HEK293T (cell line): ENCODE measurements at places on chromosomes 6 and 20.
A peak's percentile ranks its signal among the peaks of the same experiment; 100 is the strongest.

GRCh38 chr20:25346349-25346748, 44.3 kb downstream of the ABHD12 start:
- DNase-seq, result no peak

GRCh38 chr6:14381829-14382677, 264.5 kb downstream of the CD83 start:
- DNase-seq, result no peak

GRCh38 chr6:70839286-70840266, 117.3 kb downstream of the B3GAT2 start:
- no peak for DNase-seq

- no peak for DNase-seq
Observed at GRCh38 chr6:107794771-107795170, 29.3 kb downstream of the SCML4 start.

DNA sequence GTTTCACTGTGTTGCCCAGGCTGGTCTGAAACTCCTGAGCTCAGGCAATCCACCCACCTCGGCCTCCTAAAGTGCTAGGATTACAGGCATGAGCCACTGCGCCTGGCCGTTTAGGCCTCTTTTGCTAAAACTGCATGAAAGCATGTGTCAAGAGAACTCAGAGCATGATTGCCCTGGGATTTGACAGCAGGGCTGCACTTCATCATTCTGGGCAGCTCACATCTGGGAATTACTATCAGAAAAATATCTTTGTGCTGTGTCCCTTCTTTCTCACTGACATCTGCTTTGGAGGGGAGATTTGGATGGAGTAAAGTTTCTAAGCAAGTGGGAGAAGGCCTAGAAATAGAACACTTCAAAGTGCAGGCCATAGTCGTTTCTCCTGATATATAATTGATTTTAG, 59.6 kb upstream of the EIF2S2 start:
- DNase-seq, result no peak

GRCh38 chr6:15293674-15294073, 47.8 kb downstream of the JARID2 start:
- DNase-seq, result no peak

DNA sequence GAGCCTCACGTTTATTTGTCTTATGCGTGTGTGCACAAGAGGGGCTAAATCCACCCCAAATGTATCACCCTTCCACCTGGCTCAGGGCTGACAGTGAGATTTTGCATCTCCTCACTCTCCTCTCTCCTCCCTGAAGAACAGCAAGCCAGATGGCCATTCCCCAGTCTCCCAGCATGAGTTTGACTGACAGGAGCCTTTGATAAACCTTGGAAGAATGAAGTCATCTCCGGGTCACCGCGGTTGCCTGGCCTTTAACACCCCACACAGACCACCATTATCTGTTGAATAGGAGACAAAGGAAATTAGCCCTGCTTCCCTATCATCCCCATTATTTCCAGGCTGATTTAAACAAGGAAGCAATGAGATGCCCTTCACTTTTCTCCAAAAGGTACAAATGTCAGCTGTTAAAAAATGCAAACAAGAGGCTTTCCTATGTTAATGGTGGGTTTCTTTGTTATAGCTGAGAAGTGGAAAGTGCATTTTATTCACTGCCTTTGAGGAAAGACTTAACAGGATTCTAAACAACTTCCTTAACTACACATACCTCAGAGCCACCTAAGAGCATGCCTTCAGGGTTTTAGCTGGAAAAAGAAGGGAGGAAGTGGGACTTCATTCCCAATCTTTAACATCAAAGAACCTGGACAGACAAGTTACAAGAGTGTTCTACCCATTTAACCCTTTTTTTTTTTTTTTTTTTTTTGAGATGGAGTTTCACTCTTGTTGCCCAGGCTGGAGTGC, 524.8 kb upstream of the ID4 start:
- DNase-seq, result no peak

DNA sequence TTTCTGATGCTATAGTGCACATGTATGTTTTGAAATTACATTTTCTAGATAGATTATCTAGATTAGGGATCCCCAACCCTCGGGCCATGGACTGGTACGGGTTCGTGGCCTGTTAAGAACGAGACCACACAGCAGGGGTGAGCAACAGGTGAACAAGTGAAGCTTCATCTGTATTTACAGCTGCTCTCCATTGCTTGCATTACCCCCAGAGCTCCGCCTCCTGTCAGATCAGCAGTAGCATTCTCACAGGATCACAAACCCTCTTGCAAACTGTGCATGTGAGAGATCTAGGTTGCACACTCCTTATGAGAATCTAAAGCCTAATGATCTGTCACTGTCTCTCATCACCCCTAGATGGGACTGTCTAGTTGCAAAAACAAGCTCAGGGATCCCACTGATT, 10.4 kb downstream of the CEP57L1 start:
- no peak for DNase-seq

- DNase-seq, result no peak
Observed at GRCh38 chr6:139711804-139712585, 337.5 kb upstream of the CITED2 start.

DNA sequence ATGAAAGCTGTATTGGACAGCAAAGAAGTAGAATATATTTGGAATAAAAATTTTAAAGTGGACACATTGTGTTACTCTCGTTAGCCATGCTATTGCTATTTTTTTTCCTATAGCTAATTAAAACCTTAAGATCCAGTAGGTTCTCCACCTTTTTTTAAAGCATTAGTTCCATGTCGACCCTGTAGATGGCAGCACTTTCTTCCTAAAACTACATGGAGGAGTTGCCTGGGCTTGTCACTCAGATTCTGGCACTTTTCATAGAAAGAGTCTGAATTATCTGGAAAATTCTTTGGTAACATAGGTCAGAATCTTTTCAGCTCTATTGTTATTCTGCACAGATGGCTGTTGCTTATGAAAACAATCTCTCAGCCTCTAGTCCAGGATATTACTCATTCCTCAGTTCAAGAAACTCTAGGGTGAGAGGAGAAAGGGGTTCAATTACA, 42.0 kb upstream of the ESR1 start:
- peak; percentile 67 for DNase-seq

DNA sequence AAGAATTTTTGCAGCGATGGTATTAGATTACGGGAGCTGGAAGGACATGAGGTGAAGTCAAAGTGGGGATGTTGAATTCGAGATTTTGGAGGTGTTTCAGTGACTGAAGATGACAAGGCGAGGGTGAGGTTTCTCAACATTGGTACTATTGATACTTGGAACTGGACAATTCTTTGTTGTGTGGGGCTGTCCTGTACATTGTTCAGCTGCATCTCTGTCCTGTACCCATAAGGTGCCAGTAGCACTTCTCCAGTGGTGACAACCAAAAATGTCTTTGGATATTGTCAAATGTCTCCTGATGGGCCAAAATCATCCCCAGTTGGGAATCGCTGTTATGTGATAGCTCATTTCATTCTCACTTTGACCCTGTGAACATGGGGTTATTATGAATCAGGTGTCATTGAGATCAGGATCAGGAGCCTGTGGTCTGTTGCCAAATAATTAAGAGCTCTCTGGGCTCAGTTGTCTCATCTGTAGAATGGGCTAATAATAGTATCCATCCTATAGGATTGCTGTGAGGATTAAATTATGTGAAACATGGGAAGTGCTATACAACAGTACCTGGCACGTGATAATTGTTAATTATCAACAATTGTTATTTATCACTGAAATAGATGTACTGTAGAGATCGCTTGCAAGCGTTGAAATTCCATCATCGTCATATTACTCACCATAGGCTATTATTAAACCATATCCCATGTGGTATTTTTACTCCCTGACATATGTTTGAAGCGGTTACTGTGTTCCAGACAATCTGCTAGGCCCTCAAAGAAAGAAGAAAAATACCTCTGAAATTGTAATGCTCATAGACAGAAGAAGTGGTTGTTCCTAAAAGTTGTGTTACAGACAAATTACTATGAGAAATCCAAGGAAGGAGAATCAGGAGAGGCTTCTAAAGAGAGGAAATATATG, 48.5 kb upstream of the TTPAL start:
- DNase-seq, result no peak

- DNase-seq, result no peak
Observed at GRCh38 chr6:97876711-97877110, 593.7 kb upstream of the MMS22L start.

GRCh38 chr20:14062786-14063185, 67.5 kb downstream of the MACROD2 start:
- no peak for DNase-seq

DNA sequence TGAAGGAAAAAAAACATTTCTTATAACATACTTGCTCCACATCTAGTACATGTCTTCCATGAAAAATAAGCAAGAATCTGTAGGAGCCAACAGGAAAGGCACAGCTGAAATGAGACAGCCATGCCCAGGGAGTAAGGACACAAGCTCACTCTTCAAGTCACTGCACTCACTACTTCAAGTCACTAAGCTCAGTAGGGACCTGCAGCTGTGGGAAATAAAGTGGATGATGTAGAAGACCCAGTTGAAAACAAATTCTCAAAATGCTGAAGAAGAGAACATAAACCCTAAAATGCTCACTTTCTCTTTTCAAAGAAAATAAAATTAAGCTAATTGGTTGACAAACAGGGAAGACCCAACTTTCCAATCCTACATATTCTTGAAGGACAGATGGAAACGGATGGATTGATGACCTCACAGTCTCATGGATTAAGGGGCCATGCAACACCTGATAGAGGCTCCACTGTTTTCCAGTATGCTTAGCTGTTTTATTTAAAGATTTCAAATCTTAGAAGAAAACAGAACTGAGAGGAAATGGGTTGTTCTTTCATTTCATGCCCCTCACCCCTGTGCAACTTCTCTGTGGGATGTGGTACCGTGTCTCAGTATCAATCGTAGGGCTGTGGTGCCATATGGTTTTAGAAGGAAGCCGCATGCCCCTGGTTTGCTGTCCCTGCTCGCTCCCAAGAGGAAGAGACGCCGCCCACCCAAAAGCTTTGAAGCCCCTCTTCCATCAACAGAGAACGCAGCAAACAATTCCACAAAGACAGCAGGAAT, 133.3 kb downstream of the WDR27 start:
- DNase-seq, result no peak

- DNase-seq, result no peak
Observed at GRCh38 chr6:6332811-6333244, 12.4 kb upstream of the F13A1 start.

DNA sequence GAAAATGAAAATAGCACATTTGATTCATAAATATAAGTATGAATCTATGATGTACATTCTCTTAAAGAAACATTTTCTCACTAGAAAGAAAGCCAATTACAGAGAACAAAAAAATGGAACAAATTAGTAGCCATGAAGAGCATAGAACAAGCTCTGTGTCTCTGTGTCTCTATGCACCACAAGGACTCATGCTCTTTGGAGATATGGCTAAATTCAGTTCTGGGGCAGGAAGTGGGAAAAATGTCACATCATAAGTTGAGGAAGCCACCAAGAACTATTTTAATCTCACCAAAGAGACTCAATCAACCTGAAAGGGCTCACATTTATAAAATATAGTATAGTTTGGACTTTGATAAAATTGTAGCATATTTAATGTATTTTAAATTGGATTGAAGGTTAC, 1259.8 kb upstream of the GJE1 start:
- DNase-seq, result no peak

DNA sequence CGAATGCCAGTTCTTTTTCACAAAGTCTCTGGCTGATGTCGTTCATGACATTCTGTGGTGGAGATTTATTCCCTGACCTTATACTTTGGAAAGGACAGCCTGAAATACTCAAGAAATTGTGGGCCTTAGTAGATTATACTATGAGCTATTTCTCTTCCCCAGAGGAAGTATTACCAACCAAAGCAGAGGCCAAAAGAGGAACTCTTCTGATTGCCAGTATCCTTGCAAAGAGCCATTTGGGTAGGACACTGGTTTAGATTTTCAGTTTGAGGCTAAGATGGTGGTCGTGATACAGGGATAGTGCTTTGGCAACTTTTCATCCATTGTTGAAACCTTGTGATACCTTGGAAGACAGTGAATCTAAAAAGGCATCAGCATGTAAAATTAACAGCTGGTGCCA, 327.3 kb downstream of the HACE1 start:
- DNase-seq, result no peak

- peak; percentile 36 for DNase-seq
Observed at GRCh38 chr20:32585011-32585585, at the start of gene NOL4L. TSS of gene NOL4L (minus strand) at chr20:32585333. CDS start at chr20:32584890, 443 bp downstream.

DNA sequence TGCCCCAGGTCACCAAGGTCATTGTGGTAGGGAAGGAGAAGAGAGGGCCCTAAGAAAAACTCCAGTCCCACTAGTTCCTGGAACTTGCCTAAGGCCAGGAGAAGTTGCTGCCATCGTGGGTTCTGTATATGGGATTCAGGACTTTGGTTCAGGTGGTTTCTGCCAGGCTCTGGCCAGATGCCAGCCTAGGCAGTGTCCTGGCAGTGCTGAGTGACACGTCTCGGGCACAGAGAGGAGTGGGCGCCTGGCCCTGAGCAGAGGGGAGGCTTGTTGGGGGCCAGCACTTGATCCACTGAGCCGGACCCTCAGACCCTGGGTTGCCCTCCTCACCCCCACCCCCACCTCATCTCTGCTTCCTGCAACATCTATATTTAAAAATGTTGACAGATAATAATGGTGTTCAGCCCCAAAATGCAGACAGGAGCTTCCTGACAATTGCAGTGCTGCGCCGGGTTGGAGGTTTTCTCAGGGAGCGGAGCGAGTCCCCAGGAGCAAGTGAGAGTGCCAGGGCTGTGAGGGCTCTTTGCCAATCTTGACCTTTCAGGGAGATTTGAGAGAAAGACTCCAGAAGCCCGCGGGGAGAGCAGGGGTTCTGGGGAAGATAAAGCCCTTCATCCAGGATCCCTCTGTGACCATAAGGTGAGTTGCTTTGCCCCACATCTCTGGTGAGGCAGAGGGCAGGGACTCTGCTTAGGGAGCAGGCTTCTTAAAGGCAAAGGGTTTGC, 71.9 kb downstream of the PHACTR3 start:
- no peak for DNase-seq

DNA sequence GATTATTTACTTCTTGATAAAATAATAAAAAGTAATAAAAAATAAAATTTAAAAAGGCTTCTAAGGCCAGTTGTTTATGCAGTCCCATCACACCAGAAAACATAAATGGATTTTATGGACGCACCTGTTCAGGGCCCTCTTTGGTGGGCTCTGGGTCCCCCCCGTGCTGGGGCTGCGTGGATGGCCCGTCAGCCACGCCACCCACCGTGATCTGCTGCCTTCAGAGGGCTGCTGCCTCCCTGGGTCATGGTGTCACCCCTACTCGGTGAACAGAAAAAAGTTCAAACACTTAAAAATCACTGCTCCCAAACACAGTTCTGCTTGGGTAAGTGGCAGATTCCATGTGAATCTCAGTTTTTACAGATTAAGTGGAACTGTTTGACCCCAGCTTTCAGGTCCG, 447.6 kb upstream of the AGPAT4 start:
- no peak for DNase-seq

GRCh38 chr20:4111440-4112411, 96.4 kb upstream of the RNF24 start:
- no peak for DNase-seq

DNA sequence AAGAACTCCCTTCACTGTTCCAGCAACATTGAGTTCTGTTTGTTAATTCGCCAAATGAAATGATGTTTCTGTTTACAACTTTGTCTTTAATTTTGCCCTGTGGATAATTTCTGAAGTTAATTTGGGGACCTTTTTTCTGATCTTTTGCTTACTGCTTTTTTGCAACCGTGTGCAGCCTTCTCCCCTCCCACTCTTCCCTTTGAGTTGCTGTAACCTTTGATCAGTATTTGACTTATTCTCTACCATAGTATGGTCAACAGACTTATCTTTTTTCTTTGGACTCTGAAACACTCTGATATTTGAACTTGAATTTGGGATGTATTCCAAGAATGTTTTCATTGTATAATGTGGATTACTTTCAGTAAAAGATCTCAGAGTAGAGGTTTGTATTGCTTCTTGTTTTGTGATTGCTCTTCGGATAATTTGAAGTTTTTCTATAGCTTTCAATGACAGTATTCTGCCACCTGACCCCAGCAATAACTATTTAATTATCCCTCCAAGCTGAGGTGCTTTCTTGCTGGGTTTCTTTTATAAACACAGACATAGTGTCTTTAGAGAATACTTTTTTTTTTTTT, 46.2 kb downstream of the LRRN4 start:
- DNase-seq, result no peak
